ENCODE measurements at places on chromosomes 7 and 10.

DNA sequence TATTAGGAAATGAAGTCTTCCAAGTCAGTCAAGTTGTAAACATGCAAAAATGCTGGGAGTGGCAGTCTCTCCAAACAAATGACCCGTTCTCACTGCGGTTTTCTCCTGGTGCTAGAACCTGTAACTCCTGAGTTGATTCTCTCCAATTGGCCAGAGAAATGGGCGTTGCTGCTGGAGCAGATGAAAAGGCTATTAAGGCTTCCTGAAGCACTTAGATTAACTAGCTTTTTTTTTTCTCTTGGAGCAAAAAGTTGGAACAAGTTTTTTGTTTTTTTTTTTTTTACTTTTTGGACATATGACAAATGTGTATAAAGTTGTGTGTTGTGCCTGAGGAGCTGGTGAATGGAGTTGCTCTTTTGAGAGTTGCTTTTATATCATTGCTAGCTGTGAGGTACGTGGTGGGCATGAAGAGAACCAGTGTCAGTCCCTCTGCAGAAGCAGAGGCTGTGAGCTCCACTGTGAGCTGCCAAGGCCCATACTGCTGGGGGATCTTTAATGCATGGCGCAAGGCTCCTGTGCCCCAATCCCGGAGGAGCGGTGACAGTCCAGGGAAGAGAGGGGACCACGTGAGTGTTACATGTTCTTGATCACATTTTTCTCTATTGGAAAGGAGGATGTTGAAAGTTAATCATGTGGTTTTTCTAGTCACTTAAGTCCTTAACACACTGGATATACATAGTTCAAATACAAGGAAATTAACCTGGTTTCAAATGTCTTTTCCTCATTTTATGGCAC is 393.6 kb upstream of the GALNT17 start:
- no peak for DNase-seq

DNA sequence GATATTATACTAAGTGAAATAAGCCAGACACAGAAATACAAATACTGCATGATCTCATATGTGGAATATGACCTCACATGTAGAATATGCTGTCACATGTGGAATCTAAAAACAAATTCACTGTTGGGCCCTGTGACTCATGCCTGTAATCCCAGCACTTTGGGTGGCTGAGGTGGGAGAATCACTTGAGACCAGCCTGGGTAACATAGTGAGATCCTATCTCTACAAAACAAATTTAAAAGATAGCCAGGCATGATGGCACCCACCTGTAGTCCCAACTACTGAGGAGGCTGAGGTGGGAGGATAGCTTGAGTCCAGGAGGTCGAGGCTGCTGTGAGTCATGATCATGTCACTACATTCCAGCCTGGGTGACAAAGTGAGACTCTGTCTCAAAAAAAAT is 160.3 kb downstream of the PTEN start:
- no peak for DNase-seq

- DNase-seq, result no peak
Measured at GRCh38 chr7:12436896-12437535, 33.4 kb upstream of the VWDE start.

DNA sequence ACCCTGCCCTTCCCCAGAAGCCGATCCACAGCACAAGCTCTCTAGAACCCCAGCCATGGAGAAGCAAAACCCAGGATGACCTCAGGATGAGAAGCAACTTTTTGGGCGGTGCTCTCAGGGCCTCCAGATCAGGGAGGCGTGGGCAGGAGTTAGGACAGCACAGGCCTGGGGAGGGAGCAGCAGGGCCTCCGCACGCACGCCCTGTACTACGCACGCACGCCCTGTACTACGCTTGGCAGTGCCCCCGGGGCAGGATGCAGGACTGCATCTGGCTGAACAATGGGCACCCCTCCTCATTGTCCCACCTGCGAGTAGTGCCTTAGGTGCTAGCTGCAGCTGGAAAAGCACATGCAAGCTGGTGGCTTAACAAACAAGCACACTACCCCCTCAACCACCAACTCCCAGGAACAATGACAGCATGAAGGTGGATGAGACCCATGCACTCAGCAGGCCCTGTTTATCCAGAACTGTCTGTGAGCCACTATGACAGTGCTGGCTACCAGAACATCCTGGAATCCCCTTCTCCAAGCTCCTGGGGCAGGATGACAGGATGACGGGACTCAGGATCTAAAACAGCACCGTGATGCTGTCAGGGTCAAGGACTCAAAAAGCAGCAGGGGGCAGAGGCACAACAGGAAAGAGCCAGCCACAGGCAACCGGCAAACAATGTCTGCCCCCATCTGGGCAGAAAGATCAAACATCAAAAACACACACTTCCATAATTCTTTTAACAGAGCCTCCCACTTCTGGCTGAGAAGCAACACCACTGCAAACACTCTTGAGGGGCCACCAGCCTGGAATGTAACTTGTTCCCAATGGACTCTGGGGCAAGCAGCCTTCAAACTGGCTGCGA is 11.8 kb downstream of the PODXL start:
- DNase-seq, result no peak

- DNase-seq, result no peak
Measured at GRCh38 chr7:84803979-84804378, 382.9 kb downstream of the SEMA3D start.

DNA sequence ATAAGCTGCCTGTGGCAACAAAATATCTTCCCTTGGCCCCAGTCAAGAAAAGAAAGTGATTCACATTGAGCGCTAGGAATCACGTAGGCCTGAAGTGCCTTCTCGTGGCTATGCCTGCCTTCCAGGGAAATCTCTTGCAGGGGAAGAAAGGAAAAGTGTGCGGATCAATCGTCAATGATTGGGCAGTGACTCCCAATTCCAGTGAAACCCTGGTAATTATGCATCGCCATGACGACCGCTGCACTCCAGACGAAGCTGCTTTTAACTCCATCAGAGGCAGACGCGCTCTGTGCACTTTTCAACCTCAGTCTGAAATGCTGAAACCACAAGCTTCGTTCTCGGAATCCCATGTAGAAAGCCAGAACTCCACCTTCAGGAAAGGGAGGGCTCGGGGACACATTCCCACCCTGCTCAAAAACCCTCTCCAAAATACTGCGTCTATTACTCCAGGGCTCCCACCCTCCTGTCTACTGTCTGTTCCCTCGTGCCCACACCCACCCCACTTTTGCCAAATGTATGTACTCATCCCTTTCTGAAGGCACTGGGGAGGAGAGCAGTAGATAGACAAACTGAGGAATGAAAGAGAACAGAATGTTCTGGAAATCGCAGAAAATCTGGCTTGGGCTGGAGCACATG is 24.2 kb upstream of the PRKAG2 start:
- no peak for DNase-seq

GRCh38 chr7:65962033-65962432 is 20.0 kb downstream of the GUSB start:
- DNase-seq, result no peak

DNA sequence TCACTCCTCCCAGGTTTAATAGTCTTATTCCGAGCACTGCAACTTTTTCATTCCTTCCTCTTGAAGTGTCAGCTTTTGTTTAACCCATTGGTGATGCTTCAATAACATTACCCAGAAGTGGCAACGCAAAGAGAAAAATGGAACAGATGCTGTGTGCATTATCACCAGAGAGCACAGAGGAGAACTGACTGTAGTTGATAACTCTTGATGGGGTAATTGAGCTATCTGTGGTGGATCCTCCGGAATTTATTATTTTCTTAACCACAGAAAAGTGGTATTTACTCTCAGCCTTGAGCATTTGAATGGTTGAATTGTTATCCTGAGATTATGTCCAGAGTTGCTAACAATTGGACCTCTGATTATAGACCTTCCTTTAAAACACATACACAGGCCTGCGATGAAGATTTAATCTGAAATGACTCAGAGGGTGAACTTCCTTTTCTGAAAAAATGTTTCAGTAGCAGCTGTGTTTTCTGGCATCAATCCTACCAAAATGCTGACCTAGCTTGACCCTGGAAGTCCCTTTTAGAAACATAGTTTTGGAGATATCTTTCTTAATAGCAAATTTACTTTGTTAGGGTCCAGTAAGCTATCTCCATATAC is 1584.4 kb upstream of the LRRTM3 start:
- no peak for DNase-seq

DNA sequence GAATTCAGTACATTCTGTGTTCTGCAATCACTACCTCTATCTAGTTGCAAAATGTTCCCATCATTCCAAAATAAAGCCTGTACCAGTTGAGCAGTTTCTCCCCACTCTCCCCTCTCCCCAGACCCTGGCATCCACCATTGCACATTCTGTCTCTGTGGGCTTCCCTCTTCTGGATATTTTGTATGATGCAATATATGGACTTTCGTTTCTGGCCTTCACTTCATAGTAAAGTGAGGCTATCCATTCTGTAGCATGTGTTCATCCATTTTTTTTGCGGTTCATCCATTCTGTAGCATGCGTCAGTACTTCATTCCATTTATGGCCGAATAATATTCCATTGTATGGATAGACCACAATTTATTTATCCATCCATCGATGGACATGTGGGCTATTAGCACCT is 9.5 kb upstream of the CYP3A4 start:
- no peak for DNase-seq

DNA sequence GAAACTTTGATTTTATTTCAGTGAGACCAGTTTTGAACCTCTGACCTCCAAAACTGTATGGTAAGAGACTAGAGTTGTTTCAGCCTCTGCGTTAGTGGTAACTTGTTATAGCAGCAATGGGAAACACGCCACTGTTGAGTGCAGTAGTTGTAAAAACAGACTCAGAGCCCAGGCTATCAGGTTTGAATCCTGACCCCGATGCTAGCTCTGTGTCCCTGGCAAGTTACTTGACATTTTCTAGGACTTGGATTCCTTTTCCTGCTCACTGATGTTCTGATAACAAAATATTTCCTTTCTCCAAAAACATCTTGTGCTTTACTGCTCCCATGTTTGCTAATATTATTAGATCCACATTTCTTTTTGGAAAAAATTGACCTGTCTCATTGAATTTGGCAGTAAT is 131.0 kb downstream of the PLXDC2 start:
- no peak for DNase-seq

DNA sequence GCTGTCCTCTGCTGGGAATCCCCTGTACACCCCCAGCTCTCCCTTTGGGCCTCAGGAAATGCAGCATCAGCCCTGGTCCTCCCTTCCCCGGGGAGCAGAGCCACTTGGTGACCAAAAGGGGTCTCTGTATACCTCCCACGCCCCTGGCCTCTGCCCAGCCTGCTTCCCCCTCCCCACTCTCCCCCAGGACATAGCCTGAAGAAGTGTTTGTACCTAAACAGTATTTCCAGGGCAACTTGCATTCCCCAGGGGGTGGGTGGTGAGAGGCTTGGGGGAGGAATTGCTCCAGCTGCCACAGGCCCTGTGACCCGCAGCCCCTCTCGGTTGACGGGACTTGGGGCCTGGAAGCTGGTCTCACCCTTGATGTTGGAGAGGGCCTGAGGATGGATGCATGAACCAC is 39.3 kb downstream of the TMEM270 start:
- no peak for DNase-seq

DNA sequence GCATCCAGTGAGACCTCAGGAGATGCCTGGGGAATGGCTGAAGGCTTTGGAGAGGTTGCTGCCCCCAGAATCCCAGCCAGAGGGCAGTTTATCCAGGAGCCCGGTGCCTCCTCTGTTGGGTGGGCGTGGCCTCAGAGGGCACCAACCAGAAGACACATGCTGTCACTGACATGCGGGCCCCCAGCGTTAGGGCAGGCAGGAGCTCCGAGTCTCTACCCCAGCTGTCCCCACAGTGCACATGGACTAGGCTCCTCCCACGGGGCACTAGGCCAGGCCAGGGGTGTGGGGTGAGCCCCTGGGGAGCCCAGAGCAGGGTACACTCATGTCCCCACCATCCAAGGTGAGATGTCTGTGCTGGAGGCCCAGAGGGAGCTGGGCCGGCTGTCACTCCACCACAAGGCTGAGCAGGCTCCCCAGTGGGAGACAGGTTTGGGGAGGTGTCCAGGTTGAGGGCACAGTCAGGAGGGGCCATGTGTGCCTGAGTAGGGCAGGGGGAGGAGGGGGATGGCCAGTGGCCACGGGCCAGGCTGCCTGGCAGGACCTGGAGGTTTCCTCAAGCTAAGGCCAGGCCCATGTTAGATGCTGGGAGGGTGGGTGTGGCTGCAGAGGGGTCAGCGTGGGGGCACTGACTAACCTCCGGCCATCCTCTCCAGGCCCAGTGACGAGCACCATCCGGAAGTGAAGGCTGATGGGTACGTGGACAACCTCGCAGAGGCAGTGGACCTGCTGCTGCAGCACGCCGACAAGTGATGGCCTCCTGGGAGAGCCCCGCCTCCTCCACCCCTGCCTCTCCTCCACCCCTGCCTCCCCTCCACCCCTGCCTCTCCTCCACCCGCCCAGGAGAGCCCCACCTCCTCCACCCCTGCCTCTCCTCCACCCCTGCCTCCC is 131.3 kb downstream of the FAM53B start:
- no peak for DNase-seq

DNA sequence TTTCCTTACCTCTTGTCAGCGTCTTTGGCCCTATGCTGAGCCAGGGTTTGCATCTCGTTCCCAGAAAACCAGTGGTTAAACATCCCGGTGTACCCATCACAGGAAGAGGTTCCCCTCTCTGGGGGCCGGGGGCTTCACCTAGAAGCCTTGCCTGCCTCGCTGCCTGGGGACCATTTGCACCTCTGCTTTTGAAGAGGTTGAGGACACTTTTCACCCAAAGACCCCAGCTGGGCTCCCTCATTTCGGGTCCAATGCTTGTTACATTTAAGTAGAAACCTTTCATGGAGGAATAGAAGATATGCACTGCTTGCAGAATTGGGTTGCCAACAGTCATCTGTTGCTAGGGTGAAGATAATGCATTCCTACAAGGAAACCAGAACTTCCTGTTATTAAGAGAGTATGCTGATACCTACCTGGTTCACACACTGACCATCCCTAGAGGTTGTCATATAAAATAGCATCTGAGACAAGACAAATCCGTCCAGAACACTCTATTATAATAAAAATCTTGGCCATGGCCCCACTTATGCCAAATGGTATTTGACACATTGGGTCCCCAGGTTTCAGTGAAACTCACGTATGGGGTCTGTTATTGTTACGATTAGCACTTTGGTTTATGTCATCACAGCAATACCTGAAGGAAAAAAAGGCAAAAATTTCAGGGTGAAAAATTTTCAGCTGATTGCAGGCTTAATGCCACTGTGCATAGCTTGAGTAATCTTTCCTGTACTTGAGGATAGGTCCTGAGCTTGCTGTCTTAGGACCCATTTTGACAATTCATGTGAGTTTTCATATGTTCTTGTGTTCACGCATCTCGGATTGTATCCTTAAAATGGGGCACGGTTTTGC is 917 bp downstream of the ZNF365 start:
- DNase-seq, result no peak

DNA sequence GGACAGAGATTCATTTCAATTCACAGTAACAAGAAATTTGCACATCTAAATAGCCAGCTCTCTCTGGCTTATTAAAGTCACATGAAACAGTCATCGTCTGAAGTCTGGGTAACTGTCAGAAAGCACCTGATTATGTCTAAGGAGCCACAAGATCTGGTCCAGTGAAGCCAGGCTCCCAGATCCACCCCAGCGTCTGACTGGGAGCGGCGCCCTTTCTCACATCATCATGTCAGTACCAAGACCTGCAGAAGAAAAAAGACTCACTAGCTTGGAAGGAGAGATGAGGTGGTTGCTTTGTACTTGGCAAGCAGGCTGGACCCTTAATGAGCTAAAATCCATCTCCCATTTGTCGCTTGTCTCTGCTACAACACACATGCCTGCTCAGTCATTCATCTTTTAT is 58.4 kb downstream of the VOPP1 start:
- no peak for DNase-seq

Measured in SIG-M5 (cell line).